Effector memory CD8-positive, alpha-beta T cell (primary cell): ENCODE measurements at places on chromosomes 5 and 9.

- DNase-seq = no peak
These were observed 9.5 kb downstream of the GDNF start for GRCh38 chr5:37830348-37830747.

GRCh38 chr5:125708583-125708982, 714.6 kb upstream of the GRAMD2B start:
- DNase-seq = no peak

DNA sequence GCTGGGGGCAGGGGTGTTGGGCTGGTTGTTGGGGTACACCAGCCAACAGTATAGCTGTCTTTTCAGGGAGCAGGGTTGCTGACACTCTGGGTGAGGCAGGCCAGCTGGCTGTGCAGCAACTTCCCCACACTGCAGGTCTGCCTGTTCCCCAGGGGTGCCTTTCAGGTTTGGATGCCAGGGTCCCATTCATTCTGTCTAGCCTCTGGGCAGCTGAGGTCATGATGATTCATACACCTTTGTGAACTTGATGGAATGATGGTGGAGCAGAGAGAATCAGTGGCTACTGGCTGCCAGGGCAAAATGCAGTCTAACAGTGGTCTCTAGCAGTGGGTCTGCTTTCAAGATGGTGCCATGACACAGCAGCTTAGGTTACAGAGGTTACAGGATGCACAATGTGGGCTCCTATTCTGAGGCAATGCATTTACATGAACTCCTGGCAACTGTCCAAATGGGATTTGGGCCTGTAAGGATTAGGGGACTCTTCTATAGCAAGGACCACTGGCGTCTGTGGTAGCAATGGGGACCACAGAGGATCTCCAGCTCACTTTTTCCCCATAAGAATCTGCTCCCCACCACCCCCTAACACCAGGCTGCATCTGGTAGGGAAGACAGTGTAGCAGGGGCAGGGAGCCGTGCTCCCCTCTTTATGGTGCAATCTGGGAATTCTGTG, 103.7 kb downstream of the FEM1C start:
- DNase-seq = no peak

- DNase-seq = no peak
These were observed 12.8 kb upstream of the PDZD2 start for GRCh38 chr5:31626156-31626555.

DNA sequence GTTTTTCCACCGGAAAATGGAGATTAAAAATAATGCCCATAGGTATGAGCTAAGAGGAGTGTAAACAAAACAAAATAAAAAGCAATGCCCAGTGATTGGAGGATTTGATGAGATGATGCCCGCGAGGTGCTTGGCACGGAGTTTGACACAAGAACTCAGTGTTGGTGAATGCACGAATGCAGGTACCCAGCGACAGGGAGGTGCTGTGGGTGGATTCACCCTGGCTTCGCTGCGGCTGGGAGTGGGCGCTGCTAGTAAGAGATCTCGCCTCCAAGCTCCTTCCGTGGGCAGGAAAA, 526 bp upstream of the STXBP1 start:
- DNase-seq = no peak

DNA sequence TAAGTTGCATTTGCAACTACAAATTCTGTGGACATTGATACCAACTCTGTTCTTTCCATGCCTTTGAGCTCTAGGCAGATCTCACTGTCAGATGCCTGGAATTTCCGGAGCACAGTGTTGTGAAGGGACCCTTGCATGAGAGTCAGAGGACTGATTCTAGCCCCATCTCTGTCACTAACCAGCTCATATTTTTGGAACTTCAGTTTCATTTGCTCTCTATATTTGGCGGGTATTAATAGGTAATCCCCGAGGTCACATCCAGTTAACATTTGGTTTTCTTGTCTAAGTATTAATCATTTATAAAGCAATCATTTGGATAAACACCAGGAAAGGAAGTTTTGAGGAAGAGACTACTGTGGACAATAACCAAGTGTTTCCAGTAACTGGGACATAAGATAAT, 115.7 kb downstream of the MAN2A1 start:
- no peak for DNase-seq

DNA sequence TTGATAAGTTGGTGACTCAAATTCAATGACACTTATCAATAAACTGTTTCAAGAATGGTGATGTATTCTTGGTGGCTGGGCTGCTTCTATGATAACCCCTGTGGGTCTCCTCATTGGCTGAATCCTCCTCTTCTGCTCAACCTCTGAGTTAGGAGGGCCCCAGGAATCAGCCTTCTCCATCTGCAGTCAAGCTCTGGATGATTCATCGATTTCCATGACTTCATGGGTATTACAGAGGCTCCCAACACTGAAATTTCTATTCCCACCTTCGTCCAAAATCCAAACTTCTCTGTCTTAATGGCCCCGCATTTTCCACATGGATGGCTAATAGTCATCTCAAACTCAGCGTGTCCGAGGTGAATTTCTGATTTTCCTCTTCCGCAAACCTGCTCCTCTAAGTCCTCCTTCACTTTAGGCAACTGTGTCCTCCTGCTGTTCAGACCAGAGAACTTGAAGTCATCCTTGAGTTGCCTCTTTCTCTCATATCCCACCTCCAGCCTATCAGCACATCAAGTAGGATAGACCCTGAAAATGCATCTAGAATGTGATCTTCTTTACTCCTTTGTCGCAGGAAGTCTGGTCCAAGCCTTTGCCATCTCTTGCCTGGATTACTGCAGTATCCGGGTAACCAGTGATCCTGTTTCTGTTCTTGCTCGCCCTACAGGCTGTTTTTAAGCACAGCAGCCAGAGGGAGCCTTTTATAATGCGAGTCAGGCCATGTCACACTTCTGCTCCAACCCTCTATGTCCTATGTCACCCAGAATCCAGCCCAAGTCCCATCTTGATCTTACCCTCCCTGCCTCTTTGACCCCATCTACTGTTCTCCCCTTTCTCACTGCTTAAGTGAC, 41.4 kb upstream of the IL7R start:
- DNase-seq = no peak

DNA sequence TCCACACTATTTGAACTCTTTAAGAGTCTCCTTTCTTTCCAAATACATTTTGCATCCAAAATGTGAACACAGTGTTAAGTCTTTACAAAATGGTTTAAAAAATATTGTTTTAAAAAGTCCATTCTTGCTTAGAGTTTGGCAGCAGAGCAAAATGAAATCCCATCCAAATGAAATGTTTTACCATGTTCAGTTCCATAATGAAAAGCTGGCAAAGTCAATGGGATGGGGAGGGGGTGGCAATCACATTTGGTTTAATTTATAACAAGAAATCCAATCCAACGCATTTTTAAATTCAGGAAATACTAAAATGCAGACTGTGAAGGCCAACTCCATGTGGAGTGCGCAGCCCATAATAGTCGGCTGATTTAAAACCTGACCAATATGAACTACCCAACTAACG, 39.4 kb downstream of the MRPL36 start:
- no peak for DNase-seq

- no peak for DNase-seq
These were observed 401.5 kb downstream of the CTNND2 start for GRCh38 chr5:11502783-11503182.

DNA sequence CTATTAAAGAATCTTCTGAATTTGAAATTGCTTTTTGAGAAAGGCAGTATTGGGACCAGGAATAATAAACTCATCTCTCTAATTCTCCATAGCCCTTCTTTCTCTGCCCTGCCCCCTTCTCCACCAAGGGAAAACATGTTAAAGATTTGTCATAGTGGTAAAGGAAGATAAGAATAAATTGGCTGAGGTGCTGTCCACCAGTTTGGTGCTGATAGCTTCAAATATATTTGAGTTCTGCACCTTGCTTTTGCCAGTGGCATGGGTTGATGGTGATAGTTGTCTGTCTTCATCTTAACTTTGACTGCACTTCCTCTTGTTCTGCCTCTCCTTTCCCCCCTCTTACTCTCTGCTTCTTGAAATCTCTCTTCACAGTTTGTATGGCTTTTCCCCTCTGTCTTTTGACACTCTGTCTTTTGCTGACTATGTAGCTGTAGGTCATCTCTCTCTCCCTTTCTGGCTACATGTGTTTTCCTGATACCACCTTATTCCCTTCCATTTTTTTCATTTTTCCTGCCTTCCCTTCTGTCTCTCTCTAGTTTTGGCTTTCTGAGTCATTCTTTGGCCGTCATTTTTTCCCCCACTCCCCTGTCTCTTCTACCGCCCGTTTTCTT, 56.6 kb downstream of the NDUFS4 start:
- DNase-seq = no peak

GRCh38 chr5:148585988-148586387, 68.3 kb downstream of the HTR4 start:
- no peak for DNase-seq

DNA sequence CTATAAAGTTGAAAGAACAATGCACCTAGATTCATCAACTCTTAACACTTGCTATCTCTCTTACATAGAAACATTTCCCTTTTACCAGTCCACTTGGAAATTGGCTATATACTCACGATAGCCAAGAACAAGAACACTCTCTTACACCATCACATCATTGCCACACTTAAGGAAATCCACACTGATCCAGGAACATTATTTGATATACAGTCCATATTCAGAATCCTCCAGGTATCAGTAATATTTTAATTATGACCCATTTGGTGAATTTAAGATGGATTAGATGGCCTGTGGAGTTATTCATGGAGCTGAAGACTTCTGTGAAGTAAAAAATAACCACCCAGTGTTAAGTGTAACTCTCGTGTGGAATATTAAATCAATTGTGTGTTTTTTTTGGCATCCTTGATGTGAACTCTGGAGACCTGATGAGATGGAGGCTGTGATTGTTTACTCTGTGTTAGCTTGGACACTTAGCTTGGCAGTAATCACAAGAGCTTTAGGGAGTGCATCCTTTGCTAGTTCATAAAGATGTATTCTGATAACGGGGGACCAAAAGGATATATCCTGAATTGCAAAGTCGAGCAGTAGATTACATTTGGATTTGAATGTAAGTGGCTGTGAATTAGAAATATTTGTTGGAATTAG, 52.0 kb upstream of the ABL1 start:
- DNase-seq = no peak

DNA sequence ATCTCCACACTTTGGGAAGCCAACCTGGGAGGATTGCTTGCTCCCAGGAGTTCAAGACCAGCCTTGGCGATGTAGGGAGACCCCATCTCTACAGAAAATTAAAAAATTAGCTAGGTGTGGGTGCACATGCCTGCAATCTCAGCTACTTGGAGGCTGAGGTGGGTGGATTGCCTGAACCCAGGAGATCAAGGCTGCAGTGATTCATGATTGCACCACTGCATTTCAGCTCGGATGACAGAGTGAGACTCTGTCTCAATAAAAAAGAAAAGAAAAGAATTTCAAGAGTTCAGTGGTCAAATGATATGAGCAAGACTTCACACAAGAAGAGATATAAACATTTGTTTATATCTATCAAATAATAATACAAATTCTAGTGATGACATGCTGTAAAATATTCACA, 23.0 kb upstream of the MTAP start:
- DNase-seq = no peak

DNA sequence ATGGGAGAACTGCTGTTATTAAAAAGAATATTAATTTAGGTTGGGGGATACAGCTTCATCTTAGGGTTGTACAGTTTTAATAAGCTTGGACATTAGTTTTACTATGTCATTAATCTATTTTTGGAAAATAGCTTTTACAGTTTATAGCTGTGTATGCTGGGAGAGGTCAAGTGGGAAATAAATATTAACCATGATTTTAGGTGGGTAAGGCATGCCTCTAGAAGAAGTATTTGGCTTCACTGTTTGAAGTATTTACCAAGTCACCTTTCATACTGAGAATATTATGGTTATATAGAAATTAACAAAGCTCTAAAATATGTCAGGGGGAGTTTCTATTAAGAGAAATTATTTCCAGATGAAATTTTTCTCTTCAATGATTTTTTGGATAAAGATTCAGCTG, 5.2 kb downstream of the C5orf22 start:
- DNase-seq = no peak

GRCh38 chr9:108634672-108635462, 220.9 kb downstream of the ACTL7B start:
- DNase-seq = no peak

DNA sequence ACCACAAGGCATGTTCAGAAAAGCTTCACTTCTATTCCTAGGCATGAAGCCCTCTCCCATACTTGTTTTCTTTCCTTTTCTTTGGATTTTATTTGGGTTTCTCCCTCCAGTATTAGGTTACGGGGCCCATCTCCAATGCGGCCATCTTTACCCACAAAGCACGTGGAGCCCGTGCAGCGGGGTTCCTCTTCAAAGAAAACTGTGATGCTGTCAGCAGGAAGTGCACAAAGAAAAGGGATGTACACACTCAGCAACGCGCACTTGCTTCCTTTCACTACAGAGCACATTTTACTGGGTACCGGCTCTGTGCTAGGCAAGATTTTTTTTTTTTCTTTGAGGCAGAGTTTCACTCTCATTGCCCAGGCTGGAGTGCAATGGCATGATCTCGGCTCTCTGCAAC, 106.6 kb downstream of the COL23A1 start:
- peak; percentile 21 for DNase-seq

DNA sequence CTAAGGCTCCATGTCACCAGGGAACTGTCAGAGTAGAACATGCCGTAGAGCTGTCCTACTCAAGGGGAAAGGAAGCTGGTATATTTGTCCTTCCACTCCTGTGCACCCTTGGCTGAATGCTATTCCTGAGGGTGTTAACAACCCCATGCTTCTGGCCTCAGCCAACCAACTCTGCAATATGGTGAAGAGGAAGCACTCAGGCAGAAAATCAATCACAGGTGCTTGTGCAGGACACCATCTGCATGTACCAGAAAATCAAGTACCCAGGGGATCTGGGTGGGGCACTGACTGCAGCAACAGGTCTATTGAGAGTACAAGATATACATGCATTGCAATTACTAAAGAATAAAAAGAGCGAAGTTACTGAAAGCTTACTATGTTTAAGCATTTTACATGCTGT, 51.4 kb upstream of the NEK6 start:
- DNase-seq = no peak

DNA sequence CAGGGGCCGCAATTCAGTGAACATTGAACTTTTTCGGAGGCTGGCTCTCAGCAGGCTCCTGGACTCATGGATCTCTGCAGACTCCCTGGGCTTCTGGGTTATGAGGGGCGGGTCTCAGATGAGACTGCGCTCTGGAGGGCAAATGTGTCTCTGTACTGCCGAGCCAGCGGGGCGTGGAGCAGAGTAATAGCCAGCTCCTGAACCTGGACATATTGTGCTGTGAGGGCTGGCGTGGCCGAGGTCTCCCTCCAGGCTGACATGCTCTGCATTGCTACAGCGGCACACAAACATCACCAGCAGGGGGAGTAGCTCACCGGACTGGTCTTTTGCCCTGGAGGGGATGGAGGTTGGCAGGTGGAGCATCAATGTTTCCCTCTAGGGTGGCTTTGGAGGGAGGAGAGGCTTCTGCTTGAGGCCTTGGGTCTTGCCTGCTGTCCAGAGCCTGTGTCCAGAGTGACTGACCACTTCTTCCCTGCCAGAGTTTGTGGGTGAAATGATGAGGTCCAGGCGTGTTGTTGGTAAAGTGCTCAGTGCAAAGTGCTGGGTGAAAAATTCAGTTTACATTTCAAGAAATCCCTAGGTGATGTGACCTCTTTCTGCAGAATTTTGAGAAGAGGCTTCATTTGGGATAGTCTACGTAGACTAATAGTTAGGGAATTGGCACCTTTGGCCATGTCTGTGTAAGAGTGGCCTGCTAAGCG, 10.9 kb upstream of the GADD45G start:
- DNase-seq = peak; percentile 49
